ENCODE measurements at places on chromosomes 7 and 10. TPM values are rescaled to one million over a fixed set of nuclear protein-coding genes. Genes with fewer than 3 reads are reported as not detected.

Gene PTPN20
- not detected for total RNA-seq

DNA sequence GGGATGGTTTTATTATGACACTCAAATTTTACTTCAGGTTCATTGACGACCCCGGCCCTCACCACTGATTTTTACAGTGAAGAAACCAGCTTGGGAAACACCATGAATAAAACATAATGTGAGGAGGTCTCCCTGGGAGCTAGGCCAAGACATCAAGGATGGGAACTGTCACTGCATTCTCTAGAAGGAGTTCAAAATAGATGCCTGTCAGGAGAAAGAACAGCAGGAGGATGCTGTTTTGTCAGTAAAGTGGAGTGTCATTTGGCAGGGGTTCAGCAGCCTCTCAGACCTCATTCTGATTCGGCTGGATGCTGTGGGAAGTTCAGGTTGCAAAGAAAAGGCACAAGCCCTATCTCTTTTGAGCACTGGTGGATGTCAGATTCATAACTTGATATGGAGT lies 360.3 kb upstream of the C7orf33 start:
- no peak overlapping the region for H3K4me3 ChIP-seq
- no peak overlapping the region for H3K27ac ChIP-seq
- DNase-seq: no peak
- no peaks in the 10 kb centered on the region for H3K36me3 ChIP-seq
- H3K27me3 ChIP-seq: peaks cover 3% of the 10 kb centered on the region

- DNase-seq: no peak
- H3K27me3 ChIP-seq: no peaks in the 10 kb centered on the region
- H3K4me3 ChIP-seq: no peak overlapping the region
- peak overlapping the region; percentile 50 for H3K27ac ChIP-seq
- H3K36me3 ChIP-seq: peaks cover 20% of the 10 kb centered on the region
Observed at GRCh38 chr10:61941202-61941681, 39.7 kb downstream of the ARID5B start.

Gene LBX1
- not detected for total RNA-seq

Gene LMOD2
- not detected for total RNA-seq

DNA sequence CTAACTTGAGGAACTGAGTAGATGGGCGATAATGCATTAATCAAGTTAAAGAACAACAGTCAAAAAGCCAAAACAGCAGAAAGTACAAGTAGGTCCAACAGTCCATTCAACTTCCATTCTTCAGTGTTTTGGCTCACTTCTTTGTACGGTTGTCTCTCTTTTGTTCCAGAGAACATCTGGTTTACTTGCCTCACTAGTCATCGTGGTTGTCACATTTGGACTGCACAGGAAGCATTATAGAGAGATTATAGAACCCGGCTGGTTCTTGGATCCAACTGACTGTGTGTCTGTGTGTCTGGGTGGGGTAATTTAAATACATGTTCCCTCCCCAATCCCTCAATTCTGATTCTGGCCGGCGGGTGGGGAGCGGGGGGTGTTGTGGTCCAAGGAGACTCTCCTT lies 1.8 kb upstream of the CEP41 start:
- H3K4me3 ChIP-seq: no peak overlapping the region
- no peak overlapping the region for H3K27ac ChIP-seq
- no peaks in the 10 kb centered on the region for H3K36me3 ChIP-seq

DNA sequence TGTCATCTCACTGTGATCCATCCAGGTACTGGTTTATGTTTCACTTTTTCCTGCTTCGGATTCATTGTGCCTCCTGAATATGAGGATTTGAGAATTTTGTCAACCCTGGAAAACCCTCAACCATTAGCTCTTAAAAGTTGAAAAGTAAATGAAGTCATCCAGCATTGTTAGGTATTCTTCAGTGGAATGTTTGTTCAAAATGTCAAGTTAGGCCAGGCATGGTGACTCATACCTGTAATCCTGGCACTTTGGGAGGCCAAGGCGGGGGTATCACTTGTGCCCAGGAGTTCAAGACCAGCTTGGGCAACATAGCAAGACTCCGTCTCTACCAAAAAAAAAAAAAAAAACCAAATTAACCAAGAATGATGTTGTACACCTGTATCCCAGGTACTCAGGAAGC lies 222.1 kb downstream of the NSUN6 start:
- DNase-seq: no peak
- no peaks in the 10 kb centered on the region for H3K36me3 ChIP-seq
- H3K4me3 ChIP-seq: no peak overlapping the region
- no peak overlapping the region for H3K27ac ChIP-seq
- H3K4me1 ChIP-seq: no peaks in the 10 kb centered on the region
- peaks cover 21% of the 10 kb centered on the region for H3K27me3 ChIP-seq

DNA sequence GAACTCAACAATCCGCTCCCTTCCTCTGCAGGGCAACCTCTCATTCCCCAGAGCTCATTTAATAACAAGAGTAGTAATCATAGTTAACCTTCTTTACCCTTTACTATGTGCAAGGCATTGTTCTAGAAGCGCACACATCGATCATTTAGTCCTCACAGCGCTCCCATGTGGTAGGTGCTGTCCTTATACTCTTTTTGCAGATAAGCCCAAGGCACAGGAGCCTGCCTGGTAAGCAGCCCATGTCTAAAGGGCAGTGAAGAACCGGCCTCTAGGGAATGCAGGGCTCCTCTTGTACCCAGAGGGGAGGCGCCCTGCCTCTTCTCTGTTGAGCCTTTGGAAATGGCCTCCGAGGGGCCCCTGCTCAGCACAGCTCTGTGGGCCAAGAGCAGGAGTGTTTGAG lies 14.3 kb downstream of the CHST3 start:
- no peaks in the 10 kb centered on the region for H3K27me3 ChIP-seq
- peaks cover 4% of the 10 kb centered on the region for H3K36me3 ChIP-seq
- no peak overlapping the region for H3K4me3 ChIP-seq
- peaks cover 99% of the 10 kb centered on the region for H3K4me1 ChIP-seq
- H3K27ac ChIP-seq: peak overlapping the region; percentile 41
- DNase-seq: no peak

DNA sequence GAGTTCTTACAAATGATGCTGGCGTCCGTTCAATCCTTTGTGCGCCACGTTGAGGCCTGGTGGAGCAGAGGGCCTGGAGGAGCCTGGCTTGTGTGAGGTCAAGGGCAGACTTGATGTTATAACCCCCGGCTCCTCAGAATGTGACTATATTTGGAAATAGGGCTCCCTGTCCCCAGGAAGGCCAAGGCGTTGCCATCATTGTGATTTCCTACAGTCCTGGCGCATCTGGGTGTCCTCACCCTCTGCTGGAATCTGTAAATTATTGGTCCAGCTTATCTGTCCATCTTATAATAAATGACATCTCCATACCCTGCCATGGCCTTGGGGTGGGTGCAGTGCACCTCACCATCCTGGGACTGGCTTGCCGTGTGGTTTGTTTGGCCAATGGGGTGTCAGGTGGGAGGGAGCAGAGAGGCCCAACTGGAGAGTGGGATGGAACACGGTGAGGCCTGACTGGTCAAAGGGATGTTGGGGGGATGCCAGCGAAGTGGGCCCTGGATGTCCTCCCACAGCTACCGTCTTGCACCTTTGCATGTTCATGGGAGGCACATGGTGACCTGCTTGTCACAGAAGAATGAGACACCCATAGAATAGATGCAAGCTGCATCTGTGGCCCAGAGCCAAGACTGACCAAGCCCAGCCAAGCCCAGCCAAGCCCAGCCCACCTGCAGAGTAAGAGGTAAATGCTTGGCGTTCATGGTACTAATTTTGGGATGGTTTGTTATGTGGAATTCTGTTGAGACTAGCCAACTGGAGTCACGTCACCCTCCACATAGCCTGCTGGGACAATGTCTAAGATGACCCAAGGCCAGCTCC lies 11.1 kb upstream of the LRRC27 start:
- H3K27ac ChIP-seq: peak overlapping the region; percentile 99
- H3K36me3 ChIP-seq: peaks cover 7% of the 10 kb centered on the region
- H3K4me3 ChIP-seq: peak overlapping the region; percentile 44
- peaks cover 47% of the 10 kb centered on the region for H3K4me1 ChIP-seq

Gene CCM2
- 43.7 TPM for total RNA-seq

DNA sequence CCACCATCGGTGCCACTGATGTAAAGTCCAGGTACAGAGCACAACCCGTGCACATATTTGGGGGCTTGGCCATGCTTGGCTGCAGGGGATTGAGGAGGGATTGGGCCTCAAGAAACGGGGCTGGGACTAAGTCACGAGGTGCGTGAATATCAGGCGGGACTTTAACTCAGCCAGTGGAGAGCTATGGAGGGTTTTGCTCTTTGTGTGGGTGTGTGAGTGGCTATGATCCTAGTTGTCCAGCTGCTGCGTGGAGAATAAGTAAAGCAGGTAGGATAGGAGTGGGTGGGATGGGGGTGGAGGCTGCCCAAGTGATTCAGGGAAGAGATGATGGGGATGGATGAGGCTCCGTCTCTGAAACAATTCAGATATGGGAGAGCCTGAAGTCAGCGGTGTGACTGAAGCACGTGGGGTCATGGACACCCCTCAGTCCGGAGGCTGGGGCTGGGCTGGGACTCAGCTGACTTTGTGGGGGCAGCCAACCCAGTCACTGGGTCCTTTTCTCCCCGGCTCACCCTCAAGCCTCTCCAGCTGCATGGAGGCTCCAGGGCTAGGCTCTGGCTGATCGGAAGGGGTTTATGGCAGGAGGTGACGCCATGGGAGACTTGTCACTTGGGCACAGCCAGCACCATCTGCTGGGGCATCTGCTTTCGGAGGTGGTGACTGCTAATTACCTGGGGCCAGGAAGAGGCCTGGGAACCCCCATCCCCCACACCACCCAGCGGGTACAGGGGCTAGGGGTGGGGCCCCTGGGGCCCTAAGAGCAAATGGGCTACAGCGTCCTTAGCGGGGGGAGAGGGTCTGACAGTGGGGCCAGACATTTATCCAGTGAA lies 1.7 kb upstream of the LFNG start:
- H3K4me1 ChIP-seq: peaks cover 56% of the 10 kb centered on the region
- H3K27ac ChIP-seq: peak overlapping the region; percentile 86
- no peaks in the 10 kb centered on the region for H3K27me3 ChIP-seq

Gene HEPACAM2
- total RNA-seq: not detected

DNA sequence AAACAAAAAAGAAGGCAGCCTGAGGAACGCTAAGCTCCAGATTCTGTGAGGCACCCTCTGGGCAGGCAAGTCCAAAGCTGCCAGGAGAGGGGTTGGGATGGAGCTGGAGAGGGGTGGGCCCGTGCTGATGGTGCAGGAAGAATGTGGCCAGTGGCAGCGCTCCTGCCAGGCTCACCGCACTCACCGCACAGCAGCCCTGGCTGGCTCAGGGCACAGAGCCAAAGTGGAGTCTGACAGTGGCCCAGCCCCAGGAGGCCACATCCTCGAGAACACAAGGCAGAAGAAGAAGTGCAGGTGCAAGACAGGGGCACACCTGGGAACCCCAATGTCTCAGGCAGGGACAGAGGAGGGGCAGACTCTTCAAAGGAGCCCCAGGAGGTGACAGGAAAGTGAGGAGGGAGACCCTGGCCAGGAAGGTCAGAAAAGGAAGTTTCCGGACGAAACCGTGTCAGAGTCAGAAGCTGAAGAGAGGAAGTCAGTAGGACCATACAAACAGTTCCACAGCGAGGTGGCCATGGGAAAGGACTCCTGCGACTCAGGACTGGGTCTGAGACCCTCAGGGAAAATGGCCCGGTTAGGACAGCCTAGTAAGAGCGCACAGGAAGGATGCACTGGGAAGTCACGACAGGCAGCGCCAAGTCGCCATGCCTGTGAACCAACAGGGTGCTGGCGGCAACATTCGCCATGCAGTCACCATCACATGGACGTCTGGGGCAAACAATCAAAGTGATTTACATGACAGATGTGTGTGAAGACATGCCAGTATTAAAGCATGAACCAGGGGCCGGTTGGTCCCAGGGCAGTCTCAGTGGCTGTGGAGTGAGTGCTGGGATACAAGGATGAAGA lies 54.4 kb downstream of the COBL start:
- H3K27me3 ChIP-seq: peaks cover 20% of the 10 kb centered on the region
- no peak overlapping the region for H3K27ac ChIP-seq

Gene SPDYE5
- not detected for total RNA-seq

Gene OR2A1
- total RNA-seq: not detected

GRCh38 chr10:91042069-91042468 lies 121.2 kb upstream of the ANKRD1 start:
- H3K27me3 ChIP-seq: peaks cover 3% of the 10 kb centered on the region
- no peak for DNase-seq
- H3K27ac ChIP-seq: no peak overlapping the region
- H3K36me3 ChIP-seq: no peaks in the 10 kb centered on the region

Gene OR2A12
- not detected for total RNA-seq

- H3K4me3 ChIP-seq: no peak overlapping the region
- no peak for DNase-seq
- H3K27me3 ChIP-seq: no peaks in the 10 kb centered on the region
- H3K4me1 ChIP-seq: peaks cover 30% of the 10 kb centered on the region
Observed at GRCh38 chr10:69845574-69846292, 44.0 kb downstream of the COL13A1 start.

DNA sequence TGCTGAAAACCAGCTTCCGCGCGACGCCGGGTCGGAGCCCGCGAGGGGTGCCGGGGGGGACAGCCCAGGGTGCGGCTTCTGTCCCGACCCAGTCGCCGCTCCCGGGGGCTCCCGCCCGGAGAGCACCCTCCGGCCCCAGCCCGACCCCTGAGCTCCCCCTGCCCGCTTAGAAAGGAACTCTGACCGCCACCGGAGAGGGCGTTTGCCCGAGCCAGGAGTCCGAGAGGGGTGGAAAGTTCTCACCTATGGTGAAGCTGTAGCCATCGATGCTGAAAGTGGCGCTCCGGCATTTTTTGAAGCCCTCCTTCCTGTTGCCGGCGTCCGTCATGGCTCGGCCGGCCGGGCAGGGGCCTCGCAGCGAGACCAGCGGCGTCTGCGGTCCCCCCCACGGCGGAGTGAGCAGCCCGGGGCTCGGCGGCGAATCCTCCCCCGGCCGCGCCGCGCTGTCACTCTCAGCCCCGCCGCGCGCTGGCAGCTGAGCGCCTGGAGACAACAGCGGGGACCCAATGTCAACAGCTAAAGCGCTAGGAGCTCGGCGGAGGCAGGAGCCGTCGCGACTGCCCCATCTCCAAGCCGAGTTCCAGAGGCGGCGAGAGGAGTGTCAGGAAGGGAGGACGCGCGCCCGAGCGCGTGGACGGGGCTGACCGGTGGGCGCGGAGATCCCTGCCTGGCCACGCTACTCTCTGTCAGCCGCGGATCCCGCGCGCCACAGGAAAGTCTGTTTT lies 191.6 kb downstream of the LSM5 start:
- no peak for DNase-seq
- peak overlapping the region; percentile 73 for H3K4me3 ChIP-seq
- H3K27ac ChIP-seq: no peak overlapping the region
- peaks cover 2% of the 10 kb centered on the region for H3K36me3 ChIP-seq

GRCh38 chr10:101287997-101288635 lies 58.9 kb upstream of the LBX1 start:
- DNase-seq: no peak
- H3K36me3 ChIP-seq: no peaks in the 10 kb centered on the region
- H3K27ac ChIP-seq: no peak overlapping the region
- H3K4me1 ChIP-seq: peaks cover 4% of the 10 kb centered on the region
- H3K27me3 ChIP-seq: peaks cover 47% of the 10 kb centered on the region
- H3K4me3 ChIP-seq: no peak overlapping the region

DNA sequence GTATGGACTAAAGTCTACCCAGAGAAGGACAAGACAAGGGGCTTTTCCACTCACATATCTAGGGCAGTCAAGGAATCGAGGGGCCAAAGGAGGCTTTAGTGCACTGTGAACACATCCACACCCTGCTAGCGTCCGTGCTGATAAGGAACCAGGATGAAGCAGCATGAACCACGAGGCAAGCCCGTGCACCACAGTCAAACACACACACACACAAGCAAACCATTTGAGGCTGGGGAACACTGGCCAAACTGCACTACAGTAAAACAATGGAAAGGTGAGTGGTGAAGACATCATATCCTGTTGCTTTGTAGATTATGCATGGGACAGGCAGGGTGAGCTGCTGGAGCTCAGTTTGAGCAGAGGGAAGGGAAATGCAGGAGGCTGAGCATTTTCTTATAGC lies 177.4 kb upstream of the CDCA7L start:
- H3K4me3 ChIP-seq: no peak overlapping the region
- no peak overlapping the region for H3K27ac ChIP-seq
- no peaks in the 10 kb centered on the region for H3K36me3 ChIP-seq
- H3K4me1 ChIP-seq: peaks cover 12% of the 10 kb centered on the region

Data from chondrocyte (in vitro differentiated cells).